Lung microvascular endothelial cell (primary cell): ENCODE measurements at places on chromosomes 4 and X. TPM values are rescaled to one million over a fixed set of nuclear protein-coding genes. Genes with fewer than 3 reads are reported as not detected.

DAPP1 gene
- total RNA-seq: not detected in 2 replicates

UGT2B15 gene
- total RNA-seq: not detected in 2 replicates

DNA sequence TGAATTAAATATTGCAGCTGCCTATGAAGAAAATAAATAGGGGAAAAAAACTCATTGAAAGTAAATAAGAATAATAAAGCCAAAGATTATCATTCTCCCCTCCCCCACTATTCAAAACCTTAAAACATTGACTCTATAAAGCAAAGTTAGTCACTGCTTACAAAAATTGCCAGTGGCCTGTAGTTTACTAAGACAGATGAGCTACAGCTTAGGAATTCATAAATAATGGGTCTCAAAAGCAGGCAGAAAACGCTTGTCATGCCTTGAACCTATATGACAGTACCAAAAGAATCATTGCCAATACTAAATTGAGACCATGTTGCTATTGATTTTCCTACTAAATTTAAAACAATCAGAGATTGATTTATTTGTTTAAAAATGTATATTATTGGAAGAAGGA lies 78.9 kb downstream of the SLC10A7 start:
- peak; percentile 35 for DNase-seq

- DNase-seq: no peak
Measured at GRCh38 chrX:72141372-72142004, 9.8 kb upstream of the RTL5 start.

DNA sequence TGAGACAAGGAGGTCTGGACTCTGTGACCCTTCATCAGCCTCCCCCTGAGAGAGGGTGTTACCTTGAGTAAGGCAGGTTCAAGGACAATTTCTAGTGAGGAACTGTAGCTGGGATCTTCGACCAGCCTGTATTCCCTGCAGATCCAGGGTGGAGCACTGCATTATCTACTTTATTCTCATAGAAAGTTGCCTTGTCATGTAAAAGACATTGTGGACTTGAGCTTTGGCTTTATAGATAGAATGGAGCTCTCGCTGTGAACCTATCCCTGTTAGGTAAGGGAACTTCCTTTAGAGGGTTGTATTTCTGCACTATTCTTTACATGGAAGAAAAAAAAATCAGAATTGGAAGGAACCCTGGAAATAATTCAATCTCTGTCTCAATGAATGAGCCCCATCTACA lies 91.4 kb downstream of the MAOA start:
- no peak for DNase-seq

DNA sequence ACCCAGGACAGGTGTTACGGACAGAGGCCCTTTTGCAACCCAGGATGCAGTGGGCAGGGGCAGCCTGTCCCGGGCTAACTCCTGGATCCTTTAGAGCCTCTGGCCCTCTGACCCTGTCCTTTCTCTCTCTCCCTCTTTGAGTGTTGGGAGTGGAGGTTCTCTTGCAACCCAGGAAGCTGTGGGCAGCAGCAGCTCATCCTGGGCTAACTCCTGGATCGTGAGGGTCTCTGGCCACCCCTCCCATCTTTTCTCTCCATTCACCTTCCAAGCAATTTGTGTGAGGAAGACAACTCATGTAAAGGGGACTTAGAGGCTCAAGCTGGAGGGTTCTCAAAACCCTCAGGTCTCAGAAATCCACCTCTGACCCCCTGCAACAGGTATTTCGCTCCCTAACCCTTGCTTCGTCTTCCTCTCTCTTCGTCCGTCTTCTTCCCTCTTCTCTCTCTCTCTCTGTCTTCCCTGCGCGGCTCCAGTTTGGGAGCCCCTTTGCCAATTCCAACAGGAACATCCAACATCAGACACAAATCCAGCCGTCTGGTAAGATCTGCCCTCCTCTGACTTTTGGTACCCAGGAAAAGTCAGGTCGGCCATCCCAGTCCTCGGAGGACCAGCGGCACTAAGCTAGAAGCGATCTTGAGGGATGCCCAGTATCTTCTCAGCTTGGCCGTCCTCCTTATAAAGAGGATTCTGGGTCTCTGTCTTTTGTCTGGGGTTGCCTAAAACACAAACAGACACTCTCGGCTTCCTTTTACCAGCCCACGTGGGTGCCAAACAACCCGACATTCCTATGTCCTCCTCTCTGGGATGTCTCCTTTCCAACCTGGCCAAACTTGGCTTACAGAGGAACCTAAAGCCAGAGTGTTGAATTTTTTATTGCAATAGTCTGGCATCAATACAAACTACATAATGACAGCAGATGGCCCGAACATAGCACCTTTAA lies 7.9 kb downstream of the ASMTL start:
- DNase-seq: no peak

DNA sequence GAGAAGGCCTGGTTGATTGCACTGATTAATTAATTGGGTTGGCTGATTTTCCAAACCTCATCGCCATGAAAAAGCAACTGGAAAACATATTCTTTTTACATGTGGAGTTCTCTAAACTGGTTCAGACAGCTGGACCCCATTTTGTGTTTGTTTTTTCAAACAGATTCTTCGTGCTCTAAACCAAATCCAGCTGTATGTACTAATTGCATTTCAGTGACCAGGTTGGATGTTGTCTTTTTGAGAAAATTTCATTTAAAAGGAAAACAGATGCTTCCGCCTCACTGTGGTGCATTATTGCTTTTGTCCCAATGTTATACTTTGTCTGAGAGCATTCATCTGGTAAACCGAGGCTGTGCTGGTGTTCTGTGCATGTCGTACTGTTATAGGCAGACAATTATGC lies 67.8 kb upstream of the LNX1 start:
- no peak for DNase-seq

RTL5 gene
- total RNA-seq: 0.22 and 0.60 TPM in 2 replicates

DNA sequence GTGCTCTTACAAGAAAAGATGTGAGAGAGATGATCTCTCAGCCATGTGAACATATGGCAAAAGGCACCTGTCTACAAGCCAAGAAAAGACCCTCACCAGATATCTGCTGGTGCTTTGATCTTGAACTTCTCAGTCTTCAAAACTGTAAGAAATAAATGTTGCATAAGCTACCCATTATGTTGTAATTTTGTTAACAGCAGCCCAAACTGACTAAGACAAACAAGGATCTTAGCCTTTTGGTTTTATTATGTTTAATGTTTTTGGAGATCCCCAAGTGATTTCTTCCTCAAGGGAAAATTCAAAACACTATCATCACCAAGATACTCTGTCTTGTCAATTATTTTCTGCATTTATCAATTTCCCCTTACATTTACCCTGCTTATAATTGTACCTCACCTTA lies 21.8 kb upstream of the CCNI start:
- DNase-seq: no peak

DNA sequence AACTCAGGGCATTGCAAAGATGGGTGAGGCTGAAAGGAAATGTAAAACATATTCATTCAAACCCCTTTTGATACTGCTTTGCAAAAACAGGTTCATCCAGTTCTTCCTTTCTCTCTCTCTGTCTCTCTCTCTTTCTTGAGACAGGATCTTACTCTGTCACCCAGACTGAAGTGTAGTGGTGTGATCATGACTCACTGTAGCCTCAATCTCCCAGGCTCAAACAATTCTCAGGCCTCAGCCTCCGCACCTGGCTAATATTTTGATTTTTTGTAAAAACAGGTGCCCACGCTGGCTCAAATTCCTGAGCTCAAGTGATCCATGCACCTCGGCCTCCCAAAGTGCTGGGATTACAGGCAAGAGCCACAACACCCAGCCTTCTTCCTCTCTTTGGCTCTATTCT lies 15.6 kb upstream of the DCHS2 start:
- DNase-seq: no peak

DNA sequence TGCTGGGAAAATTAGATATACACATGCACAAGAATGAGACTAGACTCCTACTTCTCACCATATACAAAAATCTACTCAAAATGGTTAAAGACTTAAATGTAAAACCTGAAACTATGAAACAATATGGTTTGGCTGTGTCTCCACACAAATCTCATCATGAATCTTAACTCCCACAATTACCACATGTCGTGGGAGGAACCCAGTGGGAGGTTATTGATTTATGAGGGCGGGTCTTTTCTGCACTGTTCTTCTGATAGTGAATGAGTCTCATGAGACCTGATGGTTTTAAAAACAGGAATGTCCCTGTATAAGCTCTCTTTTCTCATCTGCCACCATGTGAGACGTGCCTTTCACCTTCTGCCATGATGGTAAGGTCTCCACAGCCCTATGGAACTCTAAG lies 48.5 kb upstream of the DDX60 start:
- no peak for DNase-seq

GRCh38 chr4:186360551-186360950 lies 94.6 kb downstream of the F11 start:
- no peak for DNase-seq

DGAT2L6 gene
- total RNA-seq: not detected in 2 replicates

DNA sequence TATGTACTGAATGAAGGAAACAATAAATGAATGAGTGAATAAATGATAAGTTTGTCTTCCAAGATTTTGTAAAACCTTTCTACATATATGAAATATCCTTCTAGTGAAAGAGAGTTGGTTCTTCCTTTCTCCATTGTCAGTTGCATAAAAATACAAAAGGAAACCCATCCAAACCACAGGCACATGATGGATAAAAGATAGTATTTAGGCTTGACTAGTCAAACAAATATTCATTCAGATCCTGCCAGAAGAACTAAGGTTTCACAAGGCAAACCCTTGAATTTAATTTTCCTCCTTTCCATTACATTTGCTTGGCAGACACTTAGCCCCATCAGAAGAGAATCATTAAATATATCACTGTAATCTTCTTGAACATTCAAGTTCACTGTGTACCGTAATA lies 208.4 kb downstream of the COL25A1 start:
- DNase-seq: no peak

GRCh38 chr4:22363036-22363435 lies 152.8 kb downstream of the ADGRA3 start:
- no peak for DNase-seq

DMRTC1B gene
- not detected in 2 replicates for total RNA-seq

GRCh38 chrX:70437011-70437410 lies 7.6 kb upstream of the DLG3 start:
- no peak for DNase-seq

SLC10A4 gene
- under 0.01 and 0.20 TPM in 2 replicates for total RNA-seq

- DNase-seq: no peak
Measured at GRCh38 chr4:145679520-145679919, 426 bp upstream of the C4orf51 start.

DNA sequence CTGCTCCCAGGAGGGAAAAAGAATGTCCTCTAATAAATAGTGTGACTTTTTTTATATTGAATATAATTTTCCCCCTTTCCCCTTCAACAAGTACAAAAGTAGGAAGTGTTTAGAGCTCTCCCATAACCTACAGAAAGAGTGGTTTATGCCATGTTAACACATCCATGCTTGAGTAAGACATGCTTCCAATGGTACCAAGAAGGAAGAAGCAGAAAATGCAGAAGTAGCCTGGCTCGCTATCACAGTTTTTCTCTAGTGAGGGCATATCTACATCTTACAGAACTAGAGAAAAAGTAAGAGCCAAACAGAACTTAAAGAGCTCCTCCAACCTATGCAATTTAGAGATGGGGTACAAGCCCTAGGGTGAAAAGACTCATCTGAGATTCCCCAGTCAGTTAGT lies 82.5 kb downstream of the ARHGEF9 start:
- no peak for DNase-seq

- peak; percentile 61 for DNase-seq
Measured at GRCh38 chrX:110188701-110189558, 129.0 kb downstream of the AMMECR1 start.

POU4F2 gene
- total RNA-seq: not detected in 2 replicates

DDX53 gene
- total RNA-seq: not detected in 2 replicates

DUSP21 gene
- total RNA-seq: not detected in 2 replicates

- no peak for DNase-seq
Measured at GRCh38 chr4:172489861-172490260, 676.7 kb downstream of the GALNTL6 start.

DNA sequence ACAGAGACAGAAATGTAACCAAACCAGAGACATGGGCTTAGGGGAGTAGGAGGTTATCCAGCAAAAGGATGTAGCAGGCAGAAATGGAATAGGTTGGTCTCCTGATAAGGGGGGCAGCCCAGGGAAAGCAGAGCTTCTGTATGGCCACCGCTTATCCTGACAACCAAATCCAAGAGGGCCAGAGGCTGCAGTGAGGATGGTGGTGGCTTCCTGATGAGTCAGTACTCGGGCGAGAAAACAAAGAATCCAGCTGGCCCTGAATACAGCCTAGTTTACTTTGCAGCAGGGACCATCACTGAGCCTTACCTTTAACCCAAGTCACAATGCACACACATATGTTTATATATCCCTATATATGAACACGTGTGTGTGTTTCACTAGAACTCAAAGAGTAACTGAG lies 129.7 kb upstream of the FTHL17 start:
- DNase-seq: peak; percentile 41

TLR10 gene
- not detected in 2 replicates for total RNA-seq

SNX12 gene
- 62.3 and 76.6 TPM in 2 replicates for total RNA-seq

GRCh38 chrX:100698551-100698950 lies 33.4 kb downstream of the SYTL4 start:
- DNase-seq: no peak

HAUS3 gene
- 4.6 and 6.7 TPM in 2 replicates for total RNA-seq

- DNase-seq: peak; percentile 1
Measured at GRCh38 chrX:97398030-97398551, 514.4 kb downstream of the RPA4 start.

NOX1 gene
- not detected in 2 replicates for total RNA-seq

DNA sequence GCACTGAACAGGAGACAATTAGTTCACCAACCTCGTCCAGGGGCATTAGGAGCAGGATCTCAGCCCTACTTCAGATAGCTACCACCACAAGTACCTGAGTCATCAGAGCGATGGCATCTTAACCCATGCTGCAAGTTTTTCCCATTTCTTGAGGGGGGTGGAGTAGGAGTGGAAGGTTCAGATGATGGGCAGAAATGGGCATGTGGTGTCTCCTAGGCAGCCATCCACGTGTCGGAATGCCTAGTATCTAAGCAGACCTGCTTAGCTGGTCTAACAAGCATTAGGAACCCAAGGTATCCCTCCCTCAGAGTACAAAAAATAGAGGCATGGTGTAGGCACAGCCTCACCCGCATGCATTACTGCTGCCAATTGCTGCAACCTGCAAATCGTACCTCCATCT lies 159.1 kb upstream of the DGKK start:
- no peak for DNase-seq

- DNase-seq: no peak
Measured at GRCh38 chrX:86149119-86149518, 868 bp downstream of the DACH2 start.

DNA sequence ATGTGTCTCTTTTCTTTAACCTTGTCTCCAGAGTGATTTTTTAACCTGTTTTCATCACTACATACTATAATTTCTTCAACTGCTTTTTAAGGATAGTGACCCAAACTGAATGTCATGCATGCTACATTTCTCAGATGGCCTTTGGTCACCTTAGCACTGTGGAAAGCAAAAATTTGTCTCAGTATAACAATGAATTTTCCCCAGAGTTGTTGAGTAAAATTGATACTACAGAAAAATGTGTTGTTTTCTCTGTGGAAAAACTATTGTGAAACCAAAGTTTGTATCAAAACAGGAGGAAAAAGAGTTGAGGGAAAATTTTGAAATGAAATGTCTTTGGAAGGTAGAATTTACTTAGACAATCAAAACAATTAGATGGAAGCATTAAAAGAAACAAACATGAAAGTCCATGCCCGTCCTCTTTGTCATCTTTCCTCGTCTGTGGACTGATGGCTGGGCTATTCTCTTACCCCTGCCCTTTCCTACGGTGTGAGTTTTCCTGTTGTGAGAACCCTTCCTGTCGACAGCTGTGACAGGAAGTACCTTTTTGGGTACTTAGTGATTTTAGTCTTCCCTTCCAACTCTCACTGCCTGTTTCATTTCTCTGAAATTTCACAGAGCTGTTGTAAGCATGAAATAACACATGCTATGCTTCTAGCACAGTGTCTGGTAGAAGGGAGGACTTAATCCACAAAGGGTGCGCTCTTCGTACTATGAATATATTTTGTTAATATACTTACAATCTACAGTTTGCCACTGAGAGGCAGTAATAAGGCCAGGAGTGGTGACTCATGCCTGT lies 50.8 kb downstream of the LRP2BP start:
- peak; percentile 53 for DNase-seq
